ENCODE measurements at places on chromosomes 6 and 20.

DNA sequence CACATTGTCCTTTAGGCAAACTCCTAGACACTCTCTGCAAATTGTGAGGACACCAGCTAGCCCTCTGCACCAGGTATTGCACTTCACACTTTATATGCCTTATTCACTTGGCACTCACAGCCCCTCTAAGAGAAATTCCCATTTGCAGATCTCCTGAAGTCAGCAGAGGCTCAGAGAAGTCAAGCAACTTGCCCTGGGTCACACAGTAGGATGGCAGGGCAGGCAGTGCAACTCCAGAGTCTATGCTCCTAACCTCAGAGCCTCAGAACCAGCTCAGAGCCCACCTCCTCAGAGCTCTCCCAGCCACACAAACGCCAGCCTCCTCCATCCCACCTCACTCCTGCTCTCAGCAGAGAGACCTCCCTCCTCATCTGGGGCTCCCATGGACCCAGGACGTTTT, 52.4 kb upstream of the BLCAP start:
- DNase-seq, result no peak

- DNase-seq, result no peak
Observed at GRCh38 chr6:148460876-148461646, 118.4 kb downstream of the SASH1 start.

- DNase-seq, result no peak
Observed at GRCh38 chr20:3931664-3932063, 42.5 kb downstream of the PANK2 start.

- DNase-seq, result peak; percentile 47
Observed at GRCh38 chr20:47493175-47493962, 8.3 kb upstream of the NCOA3 start.

DNA sequence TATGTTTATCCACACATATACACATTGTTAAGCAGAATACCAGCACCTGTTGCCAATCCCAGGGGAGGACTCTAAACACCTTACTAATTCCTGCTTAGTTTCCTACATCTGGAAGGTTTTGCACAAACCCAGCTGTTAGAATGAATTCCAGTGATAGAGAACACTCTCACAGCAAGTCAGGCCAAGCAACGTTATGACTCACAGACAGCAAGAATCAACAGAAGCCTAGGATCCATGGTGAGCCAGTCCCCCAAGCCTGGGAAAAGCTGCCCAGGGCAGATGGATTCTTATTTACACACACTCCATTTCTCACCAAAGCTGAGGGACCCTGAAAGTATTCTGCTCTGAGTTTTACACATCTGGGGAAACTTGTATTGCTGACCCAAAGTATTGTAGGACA, 291.7 kb downstream of the SLC35F1 start:
- no peak for DNase-seq

DNA sequence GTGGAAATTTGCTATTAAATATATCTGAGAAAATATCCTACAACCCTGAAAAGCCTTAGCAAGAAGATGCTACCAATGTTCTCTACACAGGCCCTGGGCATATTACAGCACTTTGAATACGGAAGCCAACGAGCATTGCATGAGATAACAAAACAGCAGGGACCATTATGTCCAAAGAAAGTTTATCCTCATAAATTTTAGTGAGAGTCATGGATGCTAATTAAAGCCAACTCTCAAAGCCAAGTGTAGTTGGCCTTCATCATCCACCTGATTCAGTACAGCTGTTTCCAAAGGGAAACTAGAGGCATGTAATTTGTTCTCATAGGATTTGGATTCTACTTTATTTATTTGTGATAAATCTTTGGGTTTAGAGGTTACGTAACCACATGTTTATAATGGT, 564.8 kb downstream of the RFPL4B start:
- DNase-seq, result no peak

DNA sequence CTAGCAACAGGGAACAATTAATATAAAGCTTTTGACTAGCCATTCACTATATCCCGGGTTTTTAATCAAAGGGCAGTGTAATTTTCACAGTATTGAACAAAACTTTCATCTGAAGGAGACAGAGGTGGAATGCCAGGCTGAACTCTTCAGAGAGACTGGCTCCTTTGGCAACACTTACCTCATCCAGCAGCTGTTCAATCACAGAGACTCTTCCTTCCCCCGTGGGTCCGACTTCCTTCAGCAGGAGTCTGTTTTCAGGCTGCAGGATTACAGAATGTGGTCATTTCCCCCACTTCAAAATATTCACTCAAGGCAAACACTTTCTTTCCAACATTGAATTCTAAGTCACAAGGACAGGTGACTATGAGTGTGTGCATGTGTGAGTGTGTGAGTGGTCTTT, 76.6 kb downstream of the DZANK1 start:
- DNase-seq, result no peak

GRCh38 chr6:68307301-68307700, 327.8 kb upstream of the ADGRB3 start:
- no peak for DNase-seq

GRCh38 chr6:87237804-87238203, 82.4 kb downstream of the ZNF292 start:
- no peak for DNase-seq

- DNase-seq, result no peak
Observed at GRCh38 chr6:165486183-165487137, 176.6 kb downstream of the PDE10A start.

DNA sequence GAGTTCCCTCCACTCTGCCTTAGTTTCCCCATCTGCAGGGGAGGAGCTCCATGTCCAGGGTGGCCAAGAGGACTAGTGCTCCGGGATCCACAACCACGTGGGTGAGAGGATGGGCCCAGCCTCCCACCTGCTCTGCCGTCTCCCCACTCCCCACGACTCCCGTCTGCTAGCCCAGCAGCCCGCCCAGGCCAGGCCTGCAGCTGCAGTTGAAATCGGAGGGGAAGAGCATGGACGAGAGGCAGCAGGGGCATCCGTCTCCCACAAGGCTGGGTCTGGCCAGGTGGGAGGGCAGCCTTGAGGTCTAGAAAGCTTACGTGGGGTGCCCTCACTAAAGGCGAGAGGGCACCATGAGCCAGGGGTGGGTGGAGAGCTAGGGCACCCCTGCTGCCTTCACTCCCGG, 8.6 kb downstream of the NOL4L start:
- no peak for DNase-seq

GRCh38 chr6:133359256-133359655, 118.1 kb downstream of the EYA4 start:
- no peak for DNase-seq

DNA sequence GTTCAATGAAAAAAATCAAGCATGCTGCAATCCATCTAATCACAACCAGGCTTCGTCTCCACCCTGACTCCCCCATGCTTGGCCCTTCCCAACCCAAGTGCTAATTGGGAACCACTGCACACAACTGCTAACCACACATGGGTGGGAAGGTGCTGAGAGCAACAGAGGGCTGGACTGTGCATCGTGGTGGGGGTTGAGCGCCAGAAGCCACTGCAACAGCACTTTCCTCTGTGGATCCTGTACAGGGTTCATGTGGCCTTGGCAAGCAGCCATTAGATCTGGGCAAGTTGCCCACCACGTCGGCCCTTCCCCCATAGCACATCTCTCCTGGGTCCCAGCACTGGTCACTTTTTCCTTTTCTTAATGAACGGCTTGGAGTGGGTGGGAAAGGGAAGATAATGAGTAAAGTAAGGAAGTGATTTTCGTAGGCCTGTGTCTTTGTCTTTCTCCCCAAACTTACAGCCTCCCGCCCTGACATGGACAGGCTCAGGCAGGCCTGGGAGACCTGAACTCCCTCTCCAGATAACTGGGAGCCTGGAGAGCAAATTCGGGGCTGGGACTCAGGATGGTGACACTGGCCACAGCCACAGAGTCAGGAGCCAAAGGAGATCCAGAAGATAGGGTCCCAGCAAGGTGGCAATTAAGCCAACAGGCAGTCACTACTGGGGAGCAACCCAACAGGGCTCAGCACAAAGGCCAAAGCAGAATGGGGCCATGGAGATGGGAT, 34.4 kb upstream of the MRPS10 start:
- DNase-seq, result no peak

DNA sequence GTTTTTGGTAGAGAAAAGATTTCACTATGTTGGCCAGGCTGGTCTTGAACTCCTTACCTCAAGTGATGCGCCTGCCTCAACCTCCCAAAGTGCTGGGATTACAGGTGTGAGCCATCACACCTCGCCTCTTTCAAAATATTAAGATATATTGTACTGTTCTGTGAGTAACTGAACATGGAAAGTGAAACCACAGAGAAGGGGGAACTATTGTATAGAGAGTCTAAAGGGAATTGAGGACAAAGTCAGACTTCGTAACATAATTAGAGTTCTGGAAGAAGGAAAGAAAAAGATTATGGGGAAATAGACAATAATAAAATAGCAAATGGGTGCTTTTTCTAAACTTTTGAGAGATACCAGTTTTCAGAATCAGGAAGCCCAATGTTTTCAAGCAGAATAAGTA, 17.4 kb upstream of the AKAP7 start:
- DNase-seq, result no peak

- no peak for DNase-seq
Observed at GRCh38 chr6:48110436-48111142, 408 bp downstream of the PTCHD4 start.

DNA sequence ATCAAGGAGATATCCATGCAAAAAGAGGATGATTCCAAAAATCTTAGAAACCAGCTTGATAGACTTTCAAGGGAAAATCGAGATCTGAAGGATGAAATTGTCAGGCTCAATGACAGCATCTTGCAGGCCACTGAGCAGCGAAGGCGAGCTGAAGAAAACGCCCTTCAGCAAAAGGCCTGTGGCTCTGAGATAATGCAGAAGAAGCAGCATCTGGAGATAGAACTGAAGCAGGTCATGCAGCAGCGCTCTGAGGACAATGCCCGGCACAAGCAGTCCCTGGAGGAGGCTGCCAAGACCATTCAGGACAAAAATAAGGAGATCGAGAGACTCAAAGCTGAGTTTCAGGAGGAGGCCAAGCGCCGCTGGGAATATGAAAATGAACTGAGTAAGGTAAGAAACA, 10.1 kb upstream of the SNRNP48 start:
- DNase-seq, result no peak

DNA sequence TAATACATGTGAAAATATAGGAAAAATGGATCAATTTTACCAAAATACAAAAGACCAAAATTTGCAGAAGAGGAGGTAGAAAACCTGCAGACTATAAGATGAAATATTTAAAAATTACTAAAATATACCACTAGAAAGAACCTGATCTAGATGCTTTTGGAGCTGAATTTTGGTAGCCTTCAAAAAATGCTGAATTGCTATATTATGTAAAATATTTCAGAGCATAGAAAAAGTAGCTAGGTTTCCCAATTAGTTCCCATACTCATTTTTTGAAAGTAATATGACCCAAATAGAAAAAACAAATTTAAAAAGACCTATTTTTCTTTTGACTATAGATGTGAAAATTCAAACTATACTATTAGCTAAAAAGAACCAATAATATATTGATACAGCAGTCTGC, 3.6 kb upstream of the EPPIN start:
- DNase-seq, result no peak

DNA sequence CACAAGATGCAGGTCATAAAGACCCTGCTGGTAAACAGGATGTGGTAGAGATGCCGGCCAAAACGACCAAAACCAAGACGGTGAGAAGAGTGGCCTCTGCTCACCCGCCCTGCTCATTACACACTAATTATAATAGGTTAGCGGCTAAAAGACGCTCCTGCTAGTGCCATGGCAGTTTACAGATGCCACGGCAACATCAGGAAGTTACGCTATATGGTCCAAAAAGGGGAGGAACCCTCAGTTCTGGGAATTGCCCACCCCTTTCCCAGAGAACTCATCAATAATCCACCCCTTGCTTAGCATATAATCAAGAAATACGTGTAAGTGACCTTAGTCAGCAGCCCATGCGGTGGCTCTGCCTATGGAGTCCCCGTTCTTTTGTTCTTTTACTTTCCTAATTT, 17.6 kb downstream of the BHLHE23 start:
- no peak for DNase-seq

- no peak for DNase-seq
Observed at GRCh38 chr20:43725666-43726065, 1.1 kb downstream of the GTSF1L start.

GRCh38 chr20:13305284-13305683, 84.2 kb downstream of the ISM1 start:
- DNase-seq, result no peak

DNA sequence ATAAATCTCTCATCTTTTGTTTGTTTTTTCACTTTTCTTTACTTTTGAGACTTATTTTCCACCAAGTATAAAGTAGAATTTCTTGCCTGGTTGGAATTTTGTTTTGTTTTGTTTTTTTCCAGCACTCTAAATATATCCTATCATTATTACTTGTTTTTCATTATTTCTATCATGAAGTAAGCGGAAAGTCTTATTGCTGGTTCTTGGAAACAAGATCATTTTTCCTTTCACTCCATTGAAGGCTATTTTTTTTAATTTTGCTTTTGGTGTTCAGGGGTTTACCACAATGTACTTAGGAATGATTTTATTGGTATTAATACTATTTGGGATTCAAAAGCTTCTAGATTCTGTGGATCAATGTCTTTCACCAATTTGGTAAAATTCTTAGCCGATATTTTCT, 190.1 kb downstream of the LAMA2 start:
- DNase-seq, result no peak

- DNase-seq, result no peak
Observed at GRCh38 chr6:56693246-56693607, 50.5 kb upstream of the DST start.

DNA sequence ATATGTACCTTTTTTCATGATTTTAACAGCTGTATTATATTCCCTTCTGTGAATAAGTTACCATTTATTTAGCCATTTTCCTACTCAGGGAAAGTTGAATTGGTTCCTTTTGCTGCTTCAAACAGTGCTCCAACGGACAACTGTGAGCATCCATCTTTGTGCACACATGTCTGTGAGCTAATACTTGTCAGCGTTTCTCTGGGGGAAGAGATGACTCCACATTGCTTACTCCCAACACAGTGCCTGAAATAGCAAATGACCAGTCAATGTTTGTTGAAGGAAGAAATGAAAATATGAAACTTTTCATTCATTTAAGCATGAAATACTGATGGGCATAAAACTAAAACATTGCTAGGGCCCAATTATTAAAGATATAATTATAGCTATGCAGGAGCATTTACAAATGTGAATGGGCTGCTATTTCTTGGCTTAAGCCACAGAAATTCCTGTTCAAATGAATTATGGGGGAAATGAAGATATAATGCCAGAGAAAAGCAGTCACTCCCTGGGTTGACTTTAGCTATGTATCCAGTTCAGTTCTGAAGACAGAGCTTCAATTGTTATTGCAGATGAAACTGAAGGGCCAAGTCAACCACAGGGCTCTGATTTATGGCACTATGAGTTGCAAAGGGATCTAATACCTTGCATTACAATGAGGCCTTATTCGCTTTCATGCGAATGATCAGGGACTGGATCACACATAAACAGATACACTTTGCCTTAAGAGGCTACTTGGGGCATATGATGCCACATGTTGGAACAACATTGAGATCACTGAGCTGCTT, 47.4 kb upstream of the FOXC1 start:
- DNase-seq, result no peak

GRCh38 chr6:13253272-13253671, 75.1 kb downstream of the TBC1D7 start:
- no peak for DNase-seq
